ENCODE measurements at places on chromosomes 7 and 10. TPM values are rescaled to one million over a fixed set of nuclear protein-coding genes. Genes with fewer than 3 reads are reported as not detected.

Gene CFAP46
- not detected for total RNA-seq

DNA sequence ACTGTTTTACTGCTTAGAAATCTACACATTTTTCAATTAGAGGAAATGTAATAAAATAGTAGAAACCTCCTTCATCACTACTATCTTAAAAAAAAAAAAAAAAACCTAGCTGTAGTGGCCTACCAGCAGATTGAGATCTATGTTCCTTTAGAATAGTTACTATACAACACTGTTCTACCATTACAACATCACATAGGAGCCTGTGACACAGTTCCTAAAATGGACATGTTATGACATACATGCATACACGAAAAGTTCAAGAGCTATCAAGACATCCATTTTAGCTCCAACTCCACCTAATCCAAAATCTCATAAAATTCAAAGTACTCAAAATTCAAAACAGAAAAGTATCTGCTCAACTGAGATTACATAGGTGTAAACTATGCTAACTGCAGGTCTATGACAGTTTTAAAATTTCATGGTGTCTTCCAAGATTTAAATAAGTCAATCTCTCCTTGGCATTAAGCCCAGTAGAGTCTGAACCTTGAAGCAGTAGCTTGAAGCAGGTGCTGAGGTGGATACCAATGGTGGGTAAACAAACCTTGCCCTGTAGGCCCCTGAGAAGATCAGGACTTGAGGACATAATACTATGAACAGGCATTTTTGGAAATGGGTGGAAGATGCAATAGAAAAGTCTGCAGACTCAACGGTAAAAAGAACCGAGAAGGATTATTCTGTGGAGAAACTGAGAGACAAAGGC lies 17.0 kb downstream of the CACUL1 start:
- no peak for DNase-seq

- no peak for DNase-seq
Measured at GRCh38 chr7:118995350-118995749, 770.8 kb downstream of the ANKRD7 start.

GRCh38 chr7:18958627-18959026 lies 158.8 kb downstream of the TWIST1 start:
- DNase-seq = no peak

DNA sequence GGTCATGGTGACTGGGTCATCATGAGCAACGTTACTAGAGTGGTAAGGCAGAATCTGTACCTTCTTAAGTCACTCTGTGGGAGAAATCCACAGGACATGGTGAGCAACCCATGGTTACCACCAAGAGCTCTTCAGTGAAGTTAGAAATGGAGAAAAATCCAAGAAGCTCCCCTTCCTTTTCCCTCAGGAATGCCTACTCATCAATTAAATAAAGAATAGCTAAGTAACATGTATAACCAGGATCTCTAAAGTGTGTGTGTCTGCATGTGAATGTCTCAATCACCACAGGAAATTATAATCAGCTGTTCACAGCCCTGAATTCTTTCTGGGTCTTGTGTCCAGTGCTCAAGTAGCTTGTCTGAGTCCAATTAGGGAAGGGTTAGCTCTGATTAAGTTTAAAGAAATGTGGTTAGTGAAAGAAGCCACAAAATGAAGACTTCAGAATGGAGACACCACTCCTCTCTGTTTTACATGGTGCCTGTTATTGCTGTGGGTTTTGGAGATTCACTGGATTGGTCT lies 73.2 kb downstream of the SEM1 start:
- DNase-seq = no peak

GRCh38 chr7:74032191-74032490 lies 4.2 kb downstream of the ELN start:
- no peak for DNase-seq

- no peak for DNase-seq
Measured at GRCh38 chr7:150337179-150337578, 4.2 kb downstream of the RARRES2 start.

DNA sequence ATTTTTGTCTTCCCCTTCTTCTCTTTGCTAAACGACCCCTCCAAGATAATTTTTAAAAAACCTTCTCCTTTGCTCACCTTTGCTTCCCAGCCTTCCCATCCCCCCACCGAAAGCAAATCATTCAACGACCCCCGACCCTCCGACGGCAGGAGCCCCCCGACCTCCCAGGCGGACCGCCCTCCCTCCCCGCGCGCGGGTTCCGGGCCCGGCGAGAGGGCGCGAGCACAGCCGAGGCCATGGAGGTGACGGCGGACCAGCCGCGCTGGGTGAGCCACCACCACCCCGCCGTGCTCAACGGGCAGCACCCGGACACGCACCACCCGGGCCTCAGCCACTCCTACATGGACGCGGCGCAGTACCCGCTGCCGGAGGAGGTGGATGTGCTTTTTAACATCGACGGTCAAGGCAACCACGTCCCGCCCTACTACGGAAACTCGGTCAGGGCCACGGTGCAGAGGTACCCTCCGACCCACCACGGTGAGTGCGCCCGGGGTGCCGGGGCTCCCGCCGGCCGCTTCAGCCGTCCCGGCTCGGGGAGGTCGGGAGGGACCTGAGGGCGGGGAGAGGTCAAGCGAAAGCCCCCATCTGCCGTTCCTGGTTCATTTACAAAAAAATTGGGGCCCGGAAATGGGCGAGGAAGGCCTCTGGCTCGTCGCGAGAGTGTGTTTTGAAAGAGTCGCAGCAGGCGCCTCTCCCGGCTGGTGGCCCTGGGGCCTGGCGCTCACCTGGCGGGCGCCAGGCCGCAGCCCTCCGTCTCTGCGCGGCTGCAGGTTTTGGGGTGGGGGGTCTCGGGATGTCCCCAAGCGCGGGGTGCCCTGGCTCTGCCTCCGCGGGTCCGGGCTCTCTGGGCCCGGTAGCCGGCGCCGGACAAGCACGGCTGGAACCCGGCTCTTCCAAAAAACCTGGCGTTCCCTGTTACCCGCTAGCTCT lies 1.2 kb downstream of the GATA3 start:
- no peak for DNase-seq

DNA sequence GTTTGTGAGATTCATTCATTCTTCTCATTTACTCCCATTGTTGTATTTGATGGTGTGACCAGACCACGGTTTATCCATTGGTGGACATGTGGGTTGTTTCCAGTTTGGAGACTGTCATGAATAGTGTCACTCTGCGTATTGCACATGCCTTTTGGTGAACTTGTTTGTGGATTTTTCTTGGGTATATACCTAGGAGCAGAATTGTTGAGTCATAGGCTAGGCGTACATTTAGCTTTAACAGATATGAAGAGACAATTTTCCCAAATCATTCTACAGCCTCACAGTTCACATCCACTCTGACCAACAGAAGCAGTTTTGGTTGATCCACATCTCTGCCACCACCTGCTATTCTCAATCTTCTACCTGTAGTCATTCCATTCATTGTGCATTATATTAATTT lies 66.0 kb upstream of the FAM20C start:
- no peak for DNase-seq

Gene TMEM176B
- total RNA-seq = 69.1 TPM

DNA sequence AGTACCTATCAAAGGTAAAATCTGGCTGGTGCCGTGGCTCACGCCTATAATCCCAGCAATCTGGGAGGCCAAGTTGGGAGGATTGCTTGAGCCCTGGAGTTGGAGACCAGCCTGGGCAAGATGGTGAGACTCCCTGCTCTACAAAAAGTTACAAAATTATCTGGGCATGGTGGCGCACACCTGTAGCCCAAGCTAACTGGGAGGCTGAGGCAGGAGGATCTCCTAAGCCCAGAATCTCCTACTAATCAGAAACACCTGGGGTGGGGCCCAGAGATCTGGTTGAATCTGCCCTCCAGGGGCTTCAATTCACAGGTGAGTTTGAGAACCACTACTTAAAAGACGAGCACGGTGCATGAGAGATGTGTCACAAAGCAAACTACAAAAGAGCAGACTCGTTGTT lies 2.4 kb downstream of the PLA2G12B start:
- no peak for DNase-seq

GRCh38 chr7:47266799-47267198 lies 315.1 kb downstream of the TNS3 start:
- DNase-seq = no peak

- no peak for DNase-seq
Measured at GRCh38 chr7:30893357-30893756, 18.3 kb upstream of the AQP1 start.

Gene OPN1SW
- not detected for total RNA-seq

Gene GATA3
- total RNA-seq = 0.28 TPM

DNA sequence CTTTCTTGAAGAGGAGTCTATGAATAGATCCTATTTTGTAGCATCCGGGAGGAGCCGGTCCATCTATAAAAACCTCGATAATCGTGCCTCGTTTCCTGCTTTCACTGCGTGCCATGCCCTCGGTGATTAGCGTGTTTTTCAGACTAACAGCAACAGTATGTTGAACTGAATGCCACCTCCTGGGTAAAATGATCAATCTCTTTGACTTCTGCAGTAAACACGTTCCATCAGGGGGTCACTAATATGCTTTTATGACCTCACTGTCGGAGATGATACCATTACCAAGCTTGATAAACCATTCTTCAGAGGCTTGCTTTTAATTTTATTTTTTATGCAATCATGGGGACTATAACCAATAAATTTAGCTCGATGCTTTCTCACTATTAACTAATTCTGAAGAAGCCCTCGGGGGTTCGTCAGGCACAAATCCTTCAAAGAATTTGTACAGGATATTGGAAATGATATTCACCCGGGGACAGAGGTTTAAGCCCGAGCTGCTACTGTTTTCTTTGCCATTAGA lies 228.3 kb downstream of the ADARB2 start:
- DNase-seq = no peak

Gene CYP2E1
- total RNA-seq = 2.2 TPM

DNA sequence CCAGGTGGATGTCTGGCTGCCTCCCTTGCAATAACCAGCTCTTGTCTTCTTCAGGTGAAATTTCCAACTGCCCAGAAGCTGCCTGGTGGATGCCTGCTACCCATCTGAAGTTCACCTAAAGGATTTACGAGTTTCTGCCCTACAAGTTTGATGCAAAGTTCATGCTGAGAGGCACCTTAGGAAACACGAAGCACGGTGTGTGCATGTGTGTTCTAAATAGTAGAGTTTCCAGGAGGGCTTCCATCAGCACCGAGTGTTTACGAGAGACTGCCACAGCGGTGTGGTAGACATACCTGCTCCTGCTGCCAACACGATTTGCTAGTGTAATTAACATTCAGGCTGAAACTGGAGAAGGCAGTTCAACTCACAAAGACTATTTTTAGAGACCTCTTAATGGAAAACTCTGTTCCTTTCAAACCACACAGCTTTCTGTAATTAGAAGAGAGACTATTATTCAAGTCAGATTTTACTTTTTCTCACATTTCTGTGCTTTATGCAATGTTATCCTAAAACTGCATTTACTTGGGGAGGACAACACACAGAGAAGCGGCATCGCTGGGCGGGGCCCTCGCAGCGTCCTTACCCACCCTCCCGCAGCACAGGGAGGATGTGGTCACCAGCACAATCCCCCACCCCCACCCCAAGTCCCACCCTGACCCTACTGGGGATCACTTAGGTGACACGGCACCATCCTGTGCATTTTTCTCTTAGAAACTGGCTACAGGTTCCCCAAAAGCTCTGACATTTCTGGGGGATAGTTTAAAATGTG lies 15.5 kb upstream of the CPXM2 start:
- no peak for DNase-seq

GRCh38 chr7:23938937-23939552 lies 229.0 kb downstream of the STK31 start:
- DNase-seq = no peak

DNA sequence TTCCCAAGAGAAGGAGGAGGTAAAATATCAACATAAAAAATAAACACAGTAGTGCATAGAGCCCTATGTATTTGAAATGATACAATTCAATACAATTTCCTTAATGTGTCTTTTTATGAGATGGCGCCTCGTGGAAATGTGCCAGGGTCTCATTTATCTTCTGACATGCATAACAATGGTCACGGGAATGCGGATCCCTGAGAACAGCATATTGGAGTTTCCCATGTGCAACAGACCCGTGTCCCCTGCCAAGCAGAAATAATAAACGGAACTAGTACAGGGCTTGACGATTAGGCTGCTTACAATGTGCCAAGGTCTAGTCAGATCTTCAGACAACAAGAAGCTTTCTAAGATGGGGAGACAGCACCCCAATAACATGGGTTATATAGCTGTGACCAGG lies 217.9 kb downstream of the ARHGAP21 start:
- DNase-seq = no peak

DNA sequence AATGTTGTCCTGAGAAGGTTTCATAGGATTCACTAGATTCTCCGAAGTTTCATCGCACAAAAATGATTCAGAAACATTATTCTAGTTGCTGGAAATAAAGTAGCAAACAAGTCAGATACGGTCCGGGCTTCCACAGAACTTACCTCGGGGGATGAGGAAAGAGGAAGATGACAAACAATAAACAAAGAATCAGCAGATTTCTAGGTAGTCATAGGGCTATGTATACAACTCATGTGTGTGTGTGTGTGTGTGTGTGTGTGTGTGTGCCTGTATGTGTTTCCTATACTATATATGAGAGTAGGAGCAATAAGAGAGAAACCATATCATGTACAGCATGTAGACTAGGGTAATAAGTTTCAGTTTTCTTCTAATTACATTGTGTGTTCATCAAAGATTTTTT lies 16.5 kb downstream of the TMEM236 start:
- DNase-seq = no peak

- no peak for DNase-seq
Measured at GRCh38 chr7:75922966-75923603, 8.1 kb downstream of the POR start.

DNA sequence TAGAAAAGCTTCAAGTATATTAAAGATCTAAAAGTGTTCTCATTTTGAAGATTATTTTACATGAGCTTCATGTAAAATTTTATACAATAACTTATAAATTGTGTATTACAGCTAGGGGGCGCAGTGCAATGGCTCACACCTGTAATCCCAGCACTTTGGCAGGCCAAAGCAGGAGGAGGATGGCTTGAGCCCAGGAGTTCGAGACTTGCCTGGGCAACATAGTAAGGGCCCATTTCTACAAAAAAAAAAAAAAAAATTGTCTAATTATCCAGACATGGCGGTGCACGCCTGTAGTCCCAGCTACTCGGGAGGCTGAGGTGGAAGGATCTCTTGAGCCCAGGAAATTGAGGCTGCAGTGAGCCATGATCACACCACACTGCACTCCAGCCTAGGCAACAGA lies 16.6 kb downstream of the ACBD5 start:
- DNase-seq = no peak

- DNase-seq = no peak
Measured at GRCh38 chr7:150568714-150569113, 1.5 kb downstream of the GIMAP4 start.

- no peak for DNase-seq
Measured at GRCh38 chr10:28872587-28873165, 195.4 kb downstream of the BAMBI start.

Gene TUBAL3
- total RNA-seq = not detected

DNA sequence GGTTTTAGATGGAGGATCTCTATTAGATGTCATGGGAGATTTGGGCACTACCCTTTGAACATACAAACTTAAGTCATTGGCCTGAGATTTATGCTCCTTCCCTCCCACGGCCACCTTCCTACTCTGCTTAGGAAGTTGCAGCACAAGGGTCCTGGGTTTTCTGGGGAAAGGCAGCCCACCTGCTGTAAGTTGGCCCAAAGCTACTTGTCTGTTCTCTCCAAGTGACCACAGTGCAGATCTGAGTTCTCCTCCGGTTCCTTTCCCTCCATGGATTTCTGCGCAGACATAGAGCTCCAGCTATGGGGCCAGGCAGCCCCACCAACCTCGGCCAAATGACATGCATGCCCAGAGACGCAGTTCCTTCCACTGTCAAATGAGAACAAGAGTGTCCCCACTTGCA lies 12.8 kb upstream of the C10orf53 start:
- no peak for DNase-seq

GRCh38 chr10:43124574-43125273 lies 13.5 kb upstream of the CSGALNACT2 start:
- DNase-seq = no peak

Data from omental fat pad (tissue), 4 donors.